Activated CD8-positive, alpha-beta memory T cell treated with anti-CD3 and anti-CD28 coated beads for 1 hour (primary cell): ENCODE measurements at places on chromosomes 3 and 15.

- DNase-seq, result no peak
Measured at GRCh38 chr15:29615791-29616190, 206.5 kb downstream of the TJP1 start.

GRCh38 chr3:79354179-79354688 lies 413.6 kb downstream of the ROBO1 start:
- no peak for DNase-seq

GRCh38 chr3:82294609-82295008 lies 533.2 kb upstream of the GBE1 start:
- DNase-seq, result no peak

GRCh38 chr3:143249014-143249413 lies 129.4 kb downstream of the CHST2 start:
- no peak for DNase-seq

GRCh38 chr3:126338790-126339288 lies 18.4 kb downstream of the KLF15 start:
- no peak for DNase-seq

- no peak for DNase-seq
Measured at GRCh38 chr3:30577788-30578187, 28.6 kb upstream of the TGFBR2 start.

GRCh38 chr3:47989981-47990440 lies 26.2 kb downstream of the MAP4 start:
- DNase-seq, result peak; percentile 44

- no peak for DNase-seq
Measured at GRCh38 chr15:66252685-66253417, 699 bp downstream of the MEGF11 start.

- DNase-seq, result no peak
Measured at GRCh38 chr3:177694316-177694715, 497.0 kb upstream of the TBL1XR1 start.

DNA sequence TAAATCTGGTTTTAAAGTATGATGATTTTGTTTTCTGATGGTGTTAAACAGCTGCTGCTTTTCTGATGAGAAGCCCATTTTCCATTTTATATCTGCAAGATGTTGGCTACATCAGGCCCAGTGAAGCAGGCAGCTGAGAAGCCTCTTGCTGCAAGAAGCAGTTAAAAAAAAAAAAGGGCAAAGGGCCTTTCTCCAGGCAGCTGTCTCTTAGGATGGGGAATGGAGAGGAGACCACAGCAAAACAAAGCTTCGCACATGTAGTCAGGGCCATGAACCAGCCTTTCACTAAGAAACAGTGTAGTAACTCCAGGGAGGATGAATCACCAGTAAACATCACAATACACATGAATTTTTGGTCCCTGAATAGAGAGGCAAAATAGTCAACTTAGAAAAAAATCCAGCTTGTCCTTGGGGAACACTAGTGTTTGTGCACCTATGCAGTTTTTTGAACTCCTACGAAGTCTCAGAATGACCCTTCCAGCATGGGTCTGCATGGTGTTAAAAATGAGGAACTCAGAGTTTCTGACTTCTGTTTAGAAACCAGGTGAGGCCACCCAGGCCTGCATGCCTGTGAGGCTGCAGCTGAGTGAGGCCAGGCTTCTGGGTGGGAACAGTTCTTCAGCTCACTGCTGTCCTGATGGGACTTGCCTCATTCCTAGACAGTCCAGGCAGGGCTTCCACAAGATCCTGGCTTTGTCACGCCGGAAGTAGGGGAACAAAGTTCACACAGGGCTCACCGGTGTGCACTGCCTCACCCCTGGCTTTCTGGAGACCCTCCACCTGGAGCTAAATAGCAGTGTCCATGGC lies 518.7 kb downstream of the MCTP2 start:
- no peak for DNase-seq

DNA sequence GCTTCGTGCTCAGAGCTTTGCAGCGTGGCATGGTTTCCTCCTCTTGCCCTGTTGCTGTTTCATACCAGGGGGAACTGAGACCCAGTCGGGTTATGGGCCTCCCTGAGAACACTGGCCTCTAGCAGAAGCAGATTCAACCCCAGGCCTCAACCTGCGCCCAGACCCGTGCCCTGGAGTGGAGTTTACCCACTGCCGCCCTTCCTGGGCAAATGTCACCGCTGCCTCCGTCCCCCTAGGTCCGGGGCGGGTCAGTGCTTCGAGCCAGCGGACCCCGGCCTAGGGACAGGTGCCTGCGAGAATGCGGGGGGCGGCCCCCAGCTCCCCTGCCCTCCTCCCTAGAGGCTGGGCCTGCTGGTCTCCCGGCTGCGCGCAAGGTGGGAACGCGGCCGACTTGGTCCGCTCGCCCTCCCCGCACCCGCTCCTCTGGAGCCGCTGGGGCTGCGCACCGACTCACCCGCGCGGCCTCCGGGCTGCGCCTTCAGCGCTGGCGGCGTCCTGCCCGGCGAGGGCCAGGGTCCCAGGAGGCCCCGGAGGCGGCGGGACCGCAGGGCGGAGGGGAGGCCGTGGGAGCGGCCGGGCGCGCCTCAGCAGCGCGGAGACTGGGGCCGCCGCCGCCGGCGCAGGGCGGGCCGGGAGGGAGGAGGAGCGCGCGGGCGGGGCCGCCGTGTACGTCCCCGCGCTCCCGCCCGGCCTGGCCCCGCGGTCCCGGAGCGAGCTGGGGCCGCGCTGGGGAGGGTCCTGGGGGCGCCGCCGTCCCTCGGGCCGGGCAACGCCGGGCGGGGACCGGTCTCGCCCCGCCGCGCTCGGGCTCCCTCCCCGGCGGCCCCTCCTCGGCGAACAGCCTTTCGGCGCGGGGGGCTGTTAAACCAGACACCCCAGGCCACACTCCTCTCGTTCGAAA lies at the start of gene PIGZ:
TSS of gene PIGZ (minus strand) at position 601 of the 901 bp plus-strand sequence. CDS start 16,802 bp downstream, outside the sequence.
- DNase-seq, result no peak

- no peak for DNase-seq
Measured at GRCh38 chr3:182808041-182808770, 14.9 kb downstream of the ATP11B start.

- no peak for DNase-seq
Measured at GRCh38 chr15:45105586-45105985, 8.4 kb downstream of the DUOX2 start.

DNA sequence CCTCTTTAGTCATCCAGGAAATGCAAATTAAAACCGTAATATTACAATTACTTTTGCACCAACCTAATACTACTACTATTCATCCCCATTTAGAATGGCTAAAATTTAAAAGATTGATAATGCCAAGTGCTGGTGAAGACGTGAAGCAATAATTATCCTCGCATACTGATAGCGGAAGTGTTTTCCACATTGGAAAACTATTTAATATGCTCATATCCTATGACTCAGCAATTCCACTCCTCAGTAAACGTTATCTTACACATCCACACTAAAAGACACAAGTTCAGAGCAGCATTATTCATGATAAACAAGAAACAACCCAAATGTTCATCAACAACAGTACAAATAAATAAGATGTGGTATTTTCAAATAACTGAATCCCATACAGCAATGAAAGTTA lies 70.6 kb downstream of the VPS13C start:
- no peak for DNase-seq

GRCh38 chr15:70345251-70346019 lies 247.7 kb upstream of the TLE3 start:
- no peak for DNase-seq

GRCh38 chr15:51600114-51600513 lies 22.5 kb downstream of the DMXL2 start:
- DNase-seq, result no peak

GRCh38 chr3:175310046-175310445 lies 450.9 kb downstream of the NAALADL2 start:
- no peak for DNase-seq

DNA sequence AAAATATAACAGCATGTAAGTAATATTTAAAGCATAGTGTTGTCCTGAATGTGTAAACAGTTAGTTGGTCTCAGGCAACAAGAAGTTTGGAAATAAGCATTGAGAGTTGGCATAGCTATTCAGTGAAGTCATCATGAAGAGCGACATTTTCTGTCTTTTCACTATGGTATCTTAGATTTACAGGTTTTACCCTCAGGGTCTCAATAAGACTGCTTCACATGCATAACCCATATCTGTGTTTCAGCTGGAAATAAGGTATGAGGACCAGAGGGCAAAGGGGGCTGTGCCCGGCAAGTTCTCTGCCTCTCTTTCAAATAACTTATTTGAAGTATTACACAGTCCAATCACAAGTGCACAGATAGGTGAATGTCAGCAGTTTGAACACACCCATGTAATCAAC lies 290.2 kb upstream of the CNTN3 start:
- no peak for DNase-seq

DNA sequence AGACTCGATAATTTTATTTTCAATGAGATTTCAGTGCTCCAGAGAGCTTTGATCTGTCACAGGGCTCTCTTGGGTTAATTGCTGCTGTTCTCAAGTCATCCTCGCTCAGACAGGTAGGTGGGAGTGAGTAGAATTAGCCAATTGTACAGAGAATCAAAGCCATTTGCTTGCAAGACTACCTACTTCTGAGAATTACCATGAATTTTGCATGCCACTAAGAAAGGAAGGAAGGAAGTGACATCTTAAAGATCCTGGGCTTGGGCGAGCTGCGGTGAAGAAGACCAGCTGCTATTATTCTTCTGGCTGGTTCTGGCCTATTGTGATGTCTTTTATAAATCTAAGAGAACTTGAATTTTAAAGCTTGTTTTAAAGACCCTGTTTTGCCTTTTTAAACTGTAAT lies 154.1 kb upstream of the LPP start:
- DNase-seq, result no peak

DNA sequence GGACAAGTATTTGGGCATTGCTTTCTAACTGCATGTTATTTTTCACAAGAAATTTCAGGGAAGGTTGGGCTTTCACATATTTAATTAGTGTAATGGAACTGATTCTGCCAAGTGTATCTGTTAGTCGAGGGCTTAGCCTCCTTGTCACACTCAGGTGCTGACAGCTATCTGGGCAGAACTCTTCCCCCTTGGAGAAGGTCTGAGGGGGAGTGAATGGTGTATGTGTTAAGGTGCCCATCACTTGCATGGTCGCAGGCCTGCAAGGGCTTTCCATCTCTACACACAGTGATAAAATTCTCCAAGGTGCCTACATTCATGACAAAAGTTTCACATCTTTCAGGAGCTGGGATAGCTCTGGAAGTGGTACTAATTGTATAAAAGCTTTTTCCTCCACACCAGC lies 97.6 kb upstream of the ICE2 start:
- DNase-seq, result no peak

GRCh38 chr3:168044049-168044448 lies 51.7 kb downstream of the GOLIM4 start:
- no peak for DNase-seq

DNA sequence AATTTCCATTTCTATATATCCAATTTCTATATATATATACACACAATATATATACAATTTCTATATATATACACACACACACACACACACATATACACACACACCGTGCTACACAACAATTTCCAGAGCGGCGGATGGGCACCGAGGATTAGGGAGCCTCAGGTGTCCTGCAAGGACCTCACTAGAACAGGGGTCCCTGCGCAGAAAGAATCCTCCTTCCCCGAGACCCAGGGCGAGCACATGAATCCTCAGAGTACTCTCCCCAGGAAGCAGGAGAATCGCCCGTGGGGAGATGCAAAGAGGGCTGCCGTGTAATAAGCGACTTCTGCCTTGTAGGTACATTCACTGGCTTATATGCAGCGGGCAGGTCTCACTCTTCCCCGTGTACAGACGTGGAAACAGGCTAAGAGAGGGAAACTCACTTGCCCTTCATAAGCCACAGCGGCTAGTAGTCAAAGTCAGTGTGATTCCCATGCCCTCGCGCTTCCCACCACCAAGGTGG lies 467 bp downstream of the PIF1 start:
- no peak for DNase-seq

- DNase-seq, result no peak
Measured at GRCh38 chr3:34005886-34006285, 207.5 kb downstream of the PDCD6IP start.

- no peak for DNase-seq
Measured at GRCh38 chr3:64638981-64639481, 48.8 kb downstream of the ADAMTS9 start.

DNA sequence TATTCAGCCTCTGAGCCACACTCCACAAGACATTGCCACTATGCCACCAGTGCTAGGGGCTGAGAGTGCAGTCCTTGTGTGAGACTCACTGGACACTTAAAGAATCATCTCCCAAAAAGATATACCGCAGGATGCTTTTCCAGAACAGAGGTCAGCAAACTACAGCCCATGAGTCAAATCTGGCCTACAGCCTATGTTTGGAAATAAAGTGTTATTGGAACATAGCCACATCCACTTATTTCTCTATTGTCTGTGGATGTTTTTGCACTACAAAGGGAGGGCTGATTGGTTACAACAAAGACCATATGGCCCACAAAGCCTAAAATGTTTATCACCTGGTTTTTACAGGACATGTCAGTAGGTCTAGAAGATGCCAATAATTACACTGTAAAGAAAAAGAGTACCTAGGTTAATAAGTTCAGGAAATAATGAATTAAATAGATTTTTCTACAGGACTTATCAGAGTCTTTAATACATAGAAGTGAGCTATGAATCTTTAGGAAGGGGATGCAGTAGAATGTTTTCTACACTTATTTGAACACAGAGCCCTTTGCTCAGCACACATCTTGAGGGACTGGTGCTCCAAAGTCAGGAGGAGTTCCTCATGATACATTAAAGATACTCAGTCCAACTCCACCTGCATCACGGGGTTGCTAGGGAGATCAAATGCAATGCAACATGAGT lies 26.3 kb downstream of the SRGAP3 start:
- no peak for DNase-seq

- DNase-seq, result no peak
Measured at GRCh38 chr3:20861454-20861853, 675.4 kb upstream of the SGO1 start.

- DNase-seq, result no peak
Measured at GRCh38 chr15:75887178-75887577, 16.5 kb upstream of the FBXO22 start.

DNA sequence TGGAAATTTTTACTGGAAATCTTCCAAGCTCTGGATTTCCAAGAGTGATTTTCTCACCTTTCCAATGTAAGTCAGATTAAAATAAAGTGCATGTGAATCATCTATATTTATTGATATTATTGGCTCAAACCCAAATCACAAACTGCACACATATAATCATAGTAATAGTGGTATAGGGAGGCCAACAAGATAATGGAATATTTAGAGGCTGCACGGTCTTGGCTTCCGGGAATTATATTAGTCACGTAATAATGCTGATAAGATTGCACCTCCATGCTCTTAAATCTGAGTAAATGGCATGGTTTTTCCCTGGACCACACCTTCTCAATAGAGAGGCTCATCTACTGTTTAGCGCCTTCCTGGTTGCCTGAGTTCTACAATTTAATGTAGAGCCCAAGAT lies 567.1 kb upstream of the NR2F2 start:
- DNase-seq, result no peak

DNA sequence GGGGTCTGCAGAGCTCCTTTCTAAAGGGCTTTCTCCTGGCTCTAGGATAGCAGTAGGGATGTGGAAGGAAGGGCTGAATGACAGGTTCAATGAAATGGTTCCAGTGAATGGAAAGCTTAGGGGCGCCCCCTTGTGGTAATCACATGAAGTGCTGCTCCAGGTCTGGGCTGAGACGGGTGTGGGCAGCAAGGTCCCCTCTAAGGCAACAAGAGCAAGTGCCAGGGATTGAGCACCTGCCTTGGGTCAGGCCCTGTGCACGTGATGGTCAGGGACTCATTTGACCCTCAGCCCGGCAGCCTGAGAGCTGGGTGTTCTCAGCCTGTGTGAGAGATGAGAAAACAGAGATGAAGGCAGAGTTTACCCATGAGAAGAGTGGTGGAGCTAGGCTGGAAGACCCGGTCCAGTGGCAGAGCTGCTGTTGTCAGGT lies 12.1 kb upstream of the CX3CR1 start:
- DNase-seq, result peak; percentile 56

- no peak for DNase-seq
Measured at GRCh38 chr15:38193496-38193895, 59.1 kb upstream of the SPRED1 start.
